ENCODE measurements at places on chromosomes 7 and 10.

DNA sequence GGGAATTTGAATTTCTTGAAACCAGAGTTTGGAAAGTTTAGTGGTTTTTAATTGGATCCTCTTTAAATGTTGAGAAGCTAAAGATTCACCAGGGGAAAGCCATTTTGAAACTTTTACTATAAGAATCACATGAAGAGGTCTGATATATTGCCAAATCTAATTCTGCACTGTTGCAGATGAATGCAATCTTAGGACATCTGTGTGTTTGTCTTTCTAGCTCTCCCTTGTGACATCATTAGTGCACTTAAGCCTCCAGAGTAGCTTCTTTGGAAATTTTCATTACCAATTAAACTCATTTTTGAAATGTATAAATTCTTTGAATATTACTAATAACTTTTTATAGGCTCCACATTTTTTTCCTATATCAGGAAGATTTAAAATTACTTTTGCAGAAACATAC is 160.2 kb downstream of the BICC1 start:
- no peak for DNase-seq

GRCh38 chr7:12322284-12322902 is 81.3 kb downstream of the VWDE start:
- no peak for DNase-seq

- DNase-seq = no peak
Observed at GRCh38 chr10:102601639-102602038, 42.6 kb upstream of the TRIM8 start.

GRCh38 chr10:11403116-11403515 is 208.3 kb downstream of the USP6NL start:
- DNase-seq = peak; percentile 40

- DNase-seq = no peak
Observed at GRCh38 chr7:34011696-34012095, 106.4 kb downstream of the BMPER start.

- no peak for DNase-seq
Observed at GRCh38 chr10:44180321-44181168, 204.4 kb downstream of the CXCL12 start.

GRCh38 chr10:26269754-26270153 is 53.2 kb downstream of the GAD2 start:
- DNase-seq = no peak

DNA sequence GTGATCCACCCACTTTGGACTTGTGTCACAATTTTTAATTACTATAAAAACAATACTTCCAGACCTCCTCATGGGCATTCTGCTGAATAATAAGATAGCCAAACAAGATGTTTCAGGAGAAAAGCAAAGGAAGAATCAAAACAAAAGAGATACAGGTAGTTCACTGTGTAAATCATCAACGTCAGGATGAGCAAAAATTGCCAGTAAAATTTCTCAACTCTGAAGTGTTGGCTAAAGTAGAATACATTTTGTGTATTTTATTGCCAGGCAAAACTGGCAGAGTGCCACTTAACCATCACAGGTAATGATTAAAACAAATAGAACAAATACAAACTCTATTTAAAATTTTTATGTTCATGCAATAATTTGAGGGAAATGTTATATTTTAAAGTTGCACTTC is 24.8 kb downstream of the ABCB4 start:
- no peak for DNase-seq

DNA sequence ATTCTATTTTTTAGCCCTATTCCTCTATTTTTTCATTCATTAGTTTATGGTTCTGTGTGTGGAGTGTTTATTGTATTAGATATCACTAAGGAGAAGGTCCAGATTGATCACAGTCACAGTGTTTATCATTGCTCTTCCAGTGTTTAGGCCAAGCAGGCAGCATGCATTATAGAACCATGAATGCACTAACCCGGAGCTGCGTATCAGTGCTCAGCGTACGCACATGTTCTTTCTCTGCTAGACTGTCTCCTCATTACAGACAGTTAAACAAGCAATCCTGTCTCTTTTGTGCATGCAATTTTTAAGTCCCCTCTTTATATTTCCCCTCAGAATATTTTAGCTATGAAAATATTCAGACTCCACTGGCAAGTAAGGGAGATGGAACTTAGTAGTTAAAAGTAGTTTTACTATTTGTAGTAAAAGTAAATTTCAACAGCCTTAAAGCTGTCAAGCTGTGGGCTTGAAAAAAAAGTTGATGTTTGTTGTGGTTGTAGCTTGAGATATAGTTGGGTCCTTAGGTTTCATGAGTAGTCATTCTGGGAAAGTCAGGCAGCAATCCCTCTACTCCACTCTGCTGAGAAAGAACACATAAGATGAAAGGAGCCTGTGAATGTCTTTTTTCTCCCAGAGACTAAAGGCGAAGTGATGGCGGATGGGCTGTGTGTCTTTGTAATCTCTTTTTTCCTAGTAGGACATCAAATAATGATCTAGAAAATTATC is 260.4 kb downstream of the CDK14 start:
- no peak for DNase-seq

DNA sequence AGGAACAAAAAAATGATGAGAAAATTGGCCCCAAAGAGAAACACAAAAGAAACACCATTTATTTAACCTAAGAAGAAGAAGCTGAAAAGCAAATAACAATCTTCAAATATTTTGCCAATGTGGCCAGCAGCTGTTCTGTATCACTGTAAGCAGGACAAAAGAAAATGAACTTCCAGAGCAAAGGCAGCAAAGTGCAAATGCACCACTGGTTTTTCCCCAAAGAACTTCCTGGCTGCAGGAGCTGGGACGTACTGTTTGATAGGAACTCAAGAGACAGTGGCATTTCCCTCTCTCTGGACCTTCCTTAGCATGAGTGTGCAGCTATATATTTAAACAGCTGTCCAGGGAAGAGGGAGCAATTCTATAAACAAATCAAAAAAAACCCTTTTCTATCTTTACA is 60.4 kb downstream of the RNLS start:
- DNase-seq = no peak

GRCh38 chr10:86345859-86346798 is 20.5 kb downstream of the GRID1 start:
- no peak for DNase-seq

GRCh38 chr10:113329121-113329596 is 223.7 kb upstream of the HABP2 start:
- no peak for DNase-seq

GRCh38 chr7:157621131-157621681 is 284.4 kb downstream of the DNAJB6 start:
- no peak for DNase-seq

DNA sequence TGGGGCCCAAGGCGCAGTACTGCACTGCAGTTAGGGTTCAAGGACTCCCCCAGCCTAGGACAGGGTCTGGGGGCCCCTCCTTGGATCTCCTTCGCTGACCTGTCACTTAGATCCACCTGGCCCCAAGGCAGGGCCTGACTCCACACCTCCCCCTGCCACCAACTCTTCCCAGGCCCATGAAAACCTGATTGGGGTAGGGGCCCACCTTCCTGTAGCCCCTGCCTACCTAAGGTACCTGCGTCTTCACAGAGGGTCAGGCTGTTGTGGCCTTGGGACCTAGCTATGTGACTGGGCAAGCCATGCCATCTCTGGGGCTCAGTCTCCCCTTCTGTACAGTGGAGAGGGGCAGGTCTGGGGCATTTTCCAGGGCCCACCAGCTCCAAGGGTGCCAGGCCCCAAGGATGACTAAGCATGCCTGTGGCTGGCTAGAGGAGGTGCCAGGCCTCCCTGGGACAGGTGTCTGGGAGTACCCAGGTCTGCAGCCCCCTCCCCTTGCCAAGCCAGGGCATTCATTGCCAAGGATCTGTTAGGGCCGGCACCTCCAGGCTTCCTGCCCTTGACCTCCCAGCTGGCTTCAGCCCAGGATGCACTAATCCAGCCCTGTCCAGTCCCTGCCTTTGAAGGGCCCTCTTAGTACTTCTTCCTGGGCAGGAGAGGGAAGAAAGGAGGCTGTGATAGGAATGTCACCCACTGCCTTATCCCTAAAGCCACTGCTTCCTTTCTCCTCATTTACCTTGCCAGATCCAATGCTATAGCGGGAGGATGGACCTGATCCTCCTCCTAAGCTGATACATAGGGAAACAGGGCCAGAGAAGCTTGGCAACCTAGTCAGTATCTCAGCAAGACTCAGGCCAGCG is 1.3 kb downstream of the LIMK1 start:
- DNase-seq = no peak

- DNase-seq = no peak
Observed at GRCh38 chr10:86347856-86348255, 18.7 kb downstream of the GRID1 start.

GRCh38 chr7:104843198-104843597 is 170.8 kb upstream of the KMT2E start:
- DNase-seq = no peak

DNA sequence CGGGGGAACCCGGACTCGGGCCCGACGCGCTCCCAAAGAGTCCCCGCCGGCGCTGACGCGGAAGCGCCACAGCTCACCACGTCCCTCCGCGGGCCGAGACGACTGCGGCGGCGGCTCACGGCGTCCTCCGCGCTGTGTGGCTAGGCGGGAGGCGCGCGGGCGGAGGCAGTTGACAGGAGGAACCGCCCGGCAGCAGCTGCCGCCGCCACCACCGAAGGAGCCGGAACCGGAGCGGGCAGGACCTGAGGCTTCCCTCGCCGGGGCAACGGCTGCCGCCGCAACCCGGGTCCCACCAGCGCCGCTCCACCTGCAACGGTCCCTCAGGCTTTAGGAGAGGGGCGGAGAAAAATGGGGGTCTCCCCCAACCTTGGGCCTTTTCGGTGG is 334 bp downstream of the ZNF800 start:
- peak; percentile 59 for DNase-seq

DNA sequence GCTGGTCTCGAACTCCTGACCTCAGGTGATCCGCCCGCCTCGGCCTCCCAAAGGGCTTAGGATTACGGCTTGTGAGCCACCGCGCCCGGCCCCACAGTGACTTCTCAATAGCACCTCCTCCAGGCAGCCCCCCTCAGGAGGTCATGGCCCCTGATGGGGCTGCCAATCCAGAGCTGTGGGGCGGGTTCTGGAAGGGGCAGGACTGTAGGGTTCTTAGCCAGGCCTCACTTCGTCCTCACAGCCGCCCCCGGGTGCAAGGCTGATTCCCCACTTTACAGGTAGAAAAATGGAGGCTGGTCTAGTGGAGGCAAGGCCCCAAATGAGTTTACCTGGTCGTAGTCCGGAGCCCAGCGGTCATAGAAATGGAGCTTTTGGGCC is 638 bp downstream of the METTL27 start:
- DNase-seq = no peak

- no peak for DNase-seq
Observed at GRCh38 chr7:45112648-45113047, 1.2 kb upstream of the TBRG4 start.

DNA sequence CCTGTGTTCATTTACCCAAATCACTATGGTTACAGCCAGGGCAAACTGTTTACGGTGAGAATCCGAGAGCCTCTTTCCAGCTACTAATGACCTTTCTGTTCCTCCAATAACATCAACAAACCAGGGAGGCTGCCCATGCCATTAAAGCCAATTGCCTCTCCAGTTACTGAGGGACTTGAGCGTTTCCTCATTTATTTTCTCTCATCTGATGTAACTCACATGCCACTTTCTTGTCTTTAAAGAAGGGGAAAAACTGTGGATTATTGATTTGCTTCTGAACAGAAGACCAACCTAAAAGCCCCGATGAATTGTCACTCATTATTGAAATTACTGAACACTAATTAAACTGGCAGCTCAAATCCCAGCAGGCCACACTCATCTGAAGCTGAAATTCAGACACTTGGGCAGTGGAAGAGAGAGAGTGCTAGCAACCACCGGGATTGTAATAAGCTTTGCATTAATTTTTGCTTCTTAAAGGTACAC is 595.8 kb upstream of the MKI67 start:
- no peak for DNase-seq

GRCh38 chr7:1537535-1538412 is 7.3 kb downstream of the MAFK start:
- DNase-seq = no peak

GRCh38 chr10:89159761-89160160 is 47.4 kb downstream of the CH25H start:
- DNase-seq = no peak

DNA sequence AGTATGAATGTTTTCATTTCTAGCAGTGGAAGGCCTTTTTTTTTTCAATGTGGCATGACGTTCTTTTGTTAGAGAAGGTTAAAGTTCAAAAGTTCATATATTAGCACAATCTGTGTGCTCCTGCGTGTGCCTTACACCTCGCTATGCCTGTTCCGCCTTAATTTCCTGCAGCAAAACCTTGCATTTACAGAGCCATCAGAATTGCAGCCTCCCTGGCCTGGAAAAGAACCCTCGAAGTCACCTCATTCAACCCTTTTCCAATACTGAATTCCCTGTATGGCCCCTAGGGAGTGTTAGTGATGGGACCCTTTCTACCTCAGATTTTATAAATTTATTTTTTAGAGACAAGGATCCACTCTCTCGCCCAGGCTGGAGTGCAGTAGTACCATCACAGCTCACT is 103.5 kb upstream of the ZNF438 start:
- no peak for DNase-seq

DNA sequence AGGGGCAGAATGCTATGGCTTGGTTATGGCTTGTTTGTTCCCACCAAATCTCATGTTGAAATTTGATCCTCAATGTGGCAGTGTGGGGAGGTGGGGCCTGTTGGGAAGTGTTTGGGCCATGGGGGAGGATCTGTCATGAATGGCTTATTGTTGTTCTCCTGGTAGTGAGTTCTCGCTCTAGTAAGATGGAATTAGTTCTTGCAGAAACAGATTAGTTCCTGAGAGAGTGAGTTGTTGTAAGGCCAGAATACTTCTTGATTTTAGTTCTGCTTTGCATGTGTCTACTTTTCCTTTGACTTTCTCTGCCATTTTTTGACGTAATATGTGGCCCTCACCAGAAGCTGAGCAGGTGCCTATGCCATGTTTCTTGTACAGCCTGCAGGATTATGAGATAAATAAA is 188.2 kb downstream of the KIF20B start:
- DNase-seq = no peak

GRCh38 chr10:102121739-102122372 is 1.7 kb upstream of the LDB1 start:
- DNase-seq = no peak

DNA sequence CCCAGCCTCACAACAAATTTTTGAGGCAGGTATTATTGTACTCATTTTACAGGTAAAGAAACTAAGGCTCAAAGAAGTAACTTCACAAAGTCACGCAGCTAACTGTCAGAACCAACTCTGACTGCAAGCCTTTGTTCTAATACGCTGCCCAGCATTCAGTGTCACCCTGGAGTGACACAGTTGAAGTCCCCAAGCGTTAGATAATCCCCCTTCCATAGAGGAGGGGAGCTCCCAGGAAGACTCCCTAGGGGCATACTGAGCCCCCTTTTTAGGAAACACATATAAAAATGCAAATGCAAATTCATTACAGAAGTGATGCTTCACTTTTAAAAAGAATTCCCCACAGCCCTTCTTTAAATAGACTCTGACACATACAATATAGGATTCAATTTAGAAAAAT is 101.0 kb upstream of the MACROH2A2 start:
- no peak for DNase-seq

DNA sequence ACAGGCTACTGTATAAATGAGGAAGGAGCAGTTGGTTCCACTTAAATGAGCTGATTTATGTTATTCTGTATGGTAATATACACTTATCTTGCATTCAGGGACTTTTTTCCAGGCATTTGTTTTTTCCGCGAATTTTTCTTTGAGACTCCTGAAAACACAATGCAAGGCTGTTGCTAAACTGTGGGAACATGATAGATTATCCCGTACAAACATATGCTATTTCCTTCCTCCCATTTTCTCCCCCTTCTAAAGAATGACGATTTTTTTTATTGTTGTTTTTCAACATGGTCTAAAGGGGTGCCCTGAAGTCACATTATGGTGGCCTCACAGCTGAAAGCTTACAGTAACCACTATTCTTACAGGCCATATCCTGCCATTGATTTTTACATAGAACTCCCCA is 523.9 kb upstream of the NRP1 start:
- no peak for DNase-seq

Measured in stimulated activated CD8-positive, alpha-beta memory T cell treated with anti-CD3 and anti-CD28 coated beads, Interleukin-12 subunit alpha, Interleukin-12 subunit beta, amount 100 ng/mL, for 4 hours (primary cell).